ENCODE measurements at places on chromosomes 1 and 21. TPM values are rescaled to one million over a fixed set of nuclear protein-coding genes. Genes with fewer than 3 reads are reported as not detected.

The SLC1A7 gene
- 1.4 TPM for total RNA-seq

The ZMYND12 gene
- total RNA-seq = not detected

The TTC22 gene
- not detected for total RNA-seq

The OR2AK2 gene
- not detected for total RNA-seq

The SDHC gene
- total RNA-seq = 127 TPM

The ADAM30 gene
- total RNA-seq = not detected

The CELA2A gene
- 1.3 TPM for total RNA-seq

DNA sequence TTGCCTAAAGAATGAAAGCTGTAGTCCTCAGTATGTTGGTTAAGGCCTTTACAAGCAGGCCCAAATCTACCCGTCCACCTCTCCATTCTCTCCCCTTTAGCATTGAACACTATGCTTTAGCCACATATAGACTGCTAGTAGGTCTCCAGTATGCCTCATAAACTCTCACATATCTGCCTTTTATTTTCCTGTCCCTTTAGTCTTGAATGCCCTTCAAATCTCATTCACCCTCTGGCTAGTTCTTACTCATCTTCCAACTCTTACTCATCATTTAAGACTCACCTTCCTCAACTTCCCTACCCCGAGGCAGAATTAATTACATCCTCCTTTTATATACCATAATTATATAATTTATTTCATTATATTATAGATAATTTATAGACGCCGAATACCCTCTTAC lies 78.7 kb upstream of the TSPAN2 start:
- no peaks in the 10 kb centered on the region for H3K27me3 ChIP-seq
- no peaks in the 10 kb centered on the region for H3K4me1 ChIP-seq
- H3K27ac ChIP-seq = no peak overlapping the region
- no peak overlapping the region for H3K4me3 ChIP-seq

DNA sequence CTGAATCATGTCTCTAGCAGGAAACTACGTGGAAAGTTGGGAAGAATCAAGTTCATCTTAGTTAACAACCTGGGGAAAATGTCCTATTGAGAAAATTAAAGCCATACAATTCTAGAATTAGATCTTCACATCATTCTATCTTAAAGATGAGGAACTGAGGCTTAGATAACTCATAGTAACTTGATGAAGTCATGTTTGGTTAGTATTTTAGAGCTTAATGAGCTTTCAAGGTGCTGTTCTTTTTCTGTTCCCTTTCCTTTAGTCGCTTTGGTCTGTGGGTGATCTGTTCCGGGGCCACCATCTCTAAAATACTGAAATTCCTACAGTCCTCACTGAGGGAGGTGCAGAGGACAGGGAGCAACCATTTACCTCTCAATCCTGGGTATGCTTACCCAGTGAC lies 4.3 kb upstream of the GLUL start:
- H3K4me3 ChIP-seq = no peak overlapping the region
- no peaks in the 10 kb centered on the region for H3K27me3 ChIP-seq
- H3K36me3 ChIP-seq = no peaks in the 10 kb centered on the region

DNA sequence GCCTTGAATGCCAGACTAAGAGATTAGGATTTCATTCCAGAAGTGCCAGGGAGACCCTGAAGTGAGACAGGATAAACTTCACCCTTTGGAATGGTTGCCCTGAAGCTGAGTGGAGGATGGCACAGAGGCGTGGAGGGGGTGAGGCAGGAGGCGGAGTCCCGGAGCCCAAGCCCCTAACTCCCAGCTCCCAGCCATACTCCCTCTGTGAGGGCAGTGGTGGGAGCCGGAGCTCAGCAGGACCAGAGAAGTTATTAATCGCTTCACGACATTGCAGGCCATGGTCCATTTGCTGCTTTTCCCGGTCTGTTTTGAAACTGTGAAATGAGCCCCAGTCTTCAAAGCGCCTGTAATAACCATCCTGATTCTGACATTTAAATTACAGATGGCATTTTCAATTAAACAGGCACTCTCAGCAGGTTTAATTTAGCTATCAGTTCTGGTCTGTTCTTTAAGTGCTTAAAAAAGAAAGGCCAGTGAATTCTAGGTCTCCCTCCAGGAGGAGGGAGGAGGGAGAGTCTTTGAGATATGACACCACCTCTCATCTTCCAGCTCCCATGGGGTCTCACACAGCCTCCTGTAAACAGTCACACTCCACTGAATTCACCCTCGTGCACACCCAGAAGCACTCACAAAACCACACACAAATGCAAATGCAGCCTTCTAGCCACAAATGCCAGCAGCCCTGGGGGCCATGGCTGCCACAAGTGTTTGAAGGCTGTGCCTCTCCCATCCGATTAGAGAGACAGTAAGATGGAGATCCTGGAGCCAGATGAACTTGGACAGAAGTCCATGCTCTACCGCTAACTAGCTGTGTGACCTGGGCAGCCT lies 19.6 kb downstream of the FBXO2 start:
- H3K27me3 ChIP-seq = no peaks in the 10 kb centered on the region
- H3K4me3 ChIP-seq = no peak overlapping the region
- H3K27ac ChIP-seq = no peak overlapping the region
- no peaks in the 10 kb centered on the region for H3K4me1 ChIP-seq

GRCh38 chr1:53892911-53893310 lies 1.1 kb upstream of the DIO1 start:
- no peak overlapping the region for H3K4me3 ChIP-seq
- H3K36me3 ChIP-seq = no peaks in the 10 kb centered on the region
- DNase-seq = no peak
- H3K27ac ChIP-seq = no peak overlapping the region

- DNase-seq = no peak
- no peaks in the 10 kb centered on the region for H3K4me1 ChIP-seq
- H3K4me3 ChIP-seq = peak overlapping the region; percentile 90
Observed at GRCh38 chr1:92298213-92298572, 594 bp downstream of the GLMN start.

- H3K27me3 ChIP-seq = no peaks in the 10 kb centered on the region
- no peak within 1 kb of the TSS for H3K4me3 ChIP-seq
- no peaks in the 10 kb centered on the region for H3K36me3 ChIP-seq
- DNase-seq = peak; percentile 76
- no peaks in the 10 kb centered on the region for H3K4me1 ChIP-seq
- H3K27ac ChIP-seq = no peak within 1 kb of the TSS
Observed at GRCh38 chr21:42653231-42654061, at the start of gene PDE9A. Gene PDE9A, plus strand, starts transcription at chr21:42653621. Its CDS starts 194 bp downstream, at chr21:42653815.

GRCh38 chr1:25343872-25344271 lies 5.7 kb downstream of the TMEM50A start:
- peak; percentile 64 for DNase-seq
- peaks cover 1% of the 10 kb centered on the region for H3K36me3 ChIP-seq
- H3K27me3 ChIP-seq = no peaks in the 10 kb centered on the region
- H3K4me1 ChIP-seq = peaks cover 2% of the 10 kb centered on the region
- no peak overlapping the region for H3K4me3 ChIP-seq
